ENCODE measurements at places on chromosomes 16 and 17.
A peak's percentile ranks its signal among the peaks of the same experiment; 100 is the strongest.

- DNase-seq: no peak
These were observed 24.0 kb downstream of the LIMD2 start for GRCh38 chr17:63675607-63676546.

DNA sequence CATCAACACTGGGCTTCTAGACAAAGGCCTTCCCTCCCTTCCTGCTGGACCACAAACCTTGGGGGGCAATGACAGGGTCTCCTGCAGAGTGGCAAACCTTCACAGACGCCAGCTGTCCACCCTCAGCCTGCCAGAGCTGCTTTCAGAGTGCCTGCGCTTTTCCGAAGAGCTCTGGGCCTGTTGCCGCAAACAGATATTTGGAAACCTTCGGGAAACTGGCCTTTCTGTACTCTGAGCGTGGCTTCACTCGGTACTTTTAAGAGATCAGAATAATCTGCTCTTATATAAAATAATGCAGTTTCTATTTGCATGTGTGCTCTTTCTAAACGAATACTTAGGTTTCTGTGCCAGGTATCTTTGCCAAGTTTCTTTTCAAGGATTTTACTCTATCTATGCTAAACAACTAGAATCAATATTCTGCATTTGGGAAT lies 152.1 kb upstream of the CHMP6 start:
- no peak for DNase-seq

DNA sequence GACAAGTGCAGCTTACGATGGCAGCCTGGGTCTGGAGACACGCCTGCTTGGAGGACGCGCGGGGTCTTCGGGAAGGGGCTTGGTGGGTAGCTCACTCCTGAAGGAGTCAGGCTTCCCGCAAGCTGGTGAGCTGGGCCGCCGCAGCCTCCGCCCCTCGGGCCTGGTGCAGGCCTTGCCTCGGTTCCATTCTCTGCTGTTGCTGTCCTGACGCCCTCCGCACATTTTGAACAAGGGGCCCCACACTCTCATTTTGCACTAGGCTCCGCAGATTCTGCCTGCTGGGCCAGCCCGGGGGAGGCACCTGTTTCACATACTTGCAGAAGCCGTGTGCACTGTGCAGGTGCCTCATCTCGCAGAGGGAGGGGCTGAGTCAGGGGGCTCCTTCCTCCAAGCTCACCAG lies 31.9 kb upstream of the CBX4 start:
- no peak for DNase-seq

DNA sequence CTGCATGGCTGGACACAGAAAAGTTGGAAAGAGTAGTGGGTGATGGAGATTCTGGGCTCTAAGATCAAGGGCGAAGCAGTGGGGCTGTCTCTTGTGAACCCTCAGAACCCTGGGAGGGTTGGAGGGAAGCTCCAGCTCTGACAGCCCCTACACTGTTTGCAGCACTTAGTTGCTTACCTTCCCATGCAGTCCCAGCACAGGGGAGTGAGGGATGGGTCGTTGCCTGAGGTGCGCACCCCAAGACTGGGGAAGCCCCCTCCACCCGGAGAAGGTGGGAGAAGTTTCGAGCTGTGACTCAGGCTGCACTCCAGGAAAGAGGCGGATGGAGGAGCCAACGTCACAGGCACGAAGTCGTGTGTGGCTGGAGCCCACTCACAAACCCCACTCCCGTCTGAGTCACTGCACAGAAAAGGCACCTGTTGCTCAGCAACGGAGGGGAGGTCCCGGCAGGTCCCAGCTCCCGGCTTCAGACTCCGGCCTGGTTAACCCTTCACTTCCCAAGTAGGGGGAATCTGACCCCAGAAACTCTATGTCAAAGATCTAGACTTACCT lies 60.1 kb downstream of the AIPL1 start:
- peak; percentile 44 for DNase-seq

DNA sequence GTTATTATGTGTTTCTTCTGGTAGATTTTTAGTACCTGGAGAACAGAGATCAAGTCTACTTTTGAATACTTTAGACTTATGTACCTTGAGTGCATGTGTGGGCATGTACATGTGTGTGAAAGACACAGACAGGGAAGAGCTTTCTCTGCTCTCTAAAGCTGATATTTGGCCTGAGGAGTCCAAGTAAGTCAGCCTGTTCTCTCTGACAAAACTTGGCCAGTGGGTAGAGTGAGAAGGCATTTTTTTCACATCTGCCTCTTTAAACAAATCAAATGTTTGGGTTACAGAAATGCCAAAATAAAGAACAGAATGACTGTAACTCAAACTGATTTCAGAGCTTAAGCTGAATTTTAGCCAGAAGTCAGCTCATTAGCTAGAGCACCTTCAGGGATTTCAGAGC lies 309.7 kb upstream of the DYNLRB2 start:
- DNase-seq: no peak

- no peak for DNase-seq
These were observed 2.5 kb downstream of the TUBB3 start for GRCh38 chr16:89925596-89926079.

- DNase-seq: no peak
These were observed 74.0 kb upstream of the HLF start for GRCh38 chr17:55190748-55191147.

DNA sequence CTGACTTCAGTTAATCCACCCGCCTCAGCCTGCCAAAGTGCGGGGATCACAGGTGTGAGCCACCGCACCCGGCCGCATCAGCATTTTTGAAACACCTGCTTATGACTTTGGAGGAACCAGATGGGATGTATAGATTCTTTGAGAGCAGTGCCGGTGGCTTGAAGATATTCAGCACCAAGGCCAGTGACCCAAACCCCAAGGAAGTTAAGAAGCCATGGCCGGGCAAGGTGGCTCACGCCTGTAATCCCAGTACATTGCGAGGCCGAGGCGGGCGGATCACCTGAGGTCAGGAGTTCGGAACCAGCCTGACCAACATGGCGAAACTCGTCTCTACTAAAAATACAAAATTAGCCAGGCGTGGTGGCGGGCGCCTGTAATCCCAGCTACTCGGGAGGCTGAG lies 43.9 kb downstream of the TRARG1 start:
- no peak for DNase-seq

DNA sequence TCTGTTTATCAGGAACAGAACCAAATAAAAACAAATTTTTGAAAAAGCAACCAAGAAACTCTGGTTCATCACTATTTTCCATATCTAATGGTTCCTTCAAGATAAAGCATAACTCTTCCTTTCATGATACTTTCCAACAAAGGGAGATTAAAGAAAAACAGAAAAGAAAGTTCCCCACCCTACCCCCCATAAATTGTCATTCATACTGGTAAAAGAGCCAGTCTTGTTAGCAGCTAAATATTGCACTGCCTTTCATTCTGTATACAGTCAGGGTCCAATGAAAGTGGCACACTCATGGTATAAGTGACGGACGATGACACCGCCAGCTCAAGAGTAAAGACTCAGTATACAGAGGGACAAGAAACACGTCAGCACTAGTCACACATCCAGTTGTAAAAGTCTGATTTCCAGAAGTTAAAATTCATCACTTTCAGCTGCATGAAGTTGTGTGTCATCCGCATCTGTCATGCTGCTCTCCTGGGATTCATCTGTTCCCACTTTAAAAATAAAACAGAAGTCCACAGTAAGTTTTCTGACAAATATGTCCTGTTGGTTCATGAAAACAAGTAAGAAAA lies 68.5 kb downstream of the CDC27 start:
- no peak for DNase-seq

GRCh38 chr16:25689137-25689836 lies 2.5 kb upstream of the HS3ST4 start:
- DNase-seq: no peak

DNA sequence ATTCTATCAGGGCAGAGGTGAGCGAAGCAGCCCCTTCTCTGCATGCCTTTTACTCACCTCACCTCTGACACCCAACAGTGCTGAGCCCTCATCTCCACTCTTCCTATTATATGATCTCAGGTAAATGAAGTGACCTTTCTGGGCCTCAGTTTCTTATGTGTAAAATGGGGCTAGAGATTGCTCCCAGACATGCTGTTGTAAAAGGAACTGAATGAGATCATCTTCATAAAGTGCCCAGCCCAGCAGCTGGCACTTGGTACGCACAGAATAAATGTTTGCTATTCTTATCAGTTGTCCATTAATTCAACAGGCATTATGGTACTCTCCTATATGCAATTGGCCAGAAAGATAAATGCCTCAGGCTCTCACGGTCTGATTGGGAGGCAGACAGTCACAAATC lies 4.5 kb upstream of the GALK1 start:
- no peak for DNase-seq

- DNase-seq: no peak
These were observed 151.2 kb downstream of the CMIP start for GRCh38 chr16:81595629-81596292.

DNA sequence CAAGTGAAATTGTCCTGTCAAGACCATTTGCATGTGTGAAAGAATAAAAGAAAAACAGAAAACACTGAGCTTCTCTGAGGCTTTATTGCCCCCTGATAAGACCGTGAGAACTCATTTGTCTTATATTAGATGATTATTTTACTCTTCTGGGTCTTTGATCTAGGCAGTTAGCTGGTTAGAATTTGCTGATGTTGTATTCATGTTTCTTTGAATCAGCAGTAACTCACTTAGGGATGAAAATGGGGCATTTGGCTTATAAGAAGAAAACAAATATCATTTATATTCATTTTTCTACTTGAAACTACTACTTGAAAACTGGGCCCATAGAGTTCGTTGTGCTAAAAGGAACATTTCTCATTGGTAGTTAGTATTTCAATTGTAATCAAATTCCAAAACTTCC lies 93.1 kb upstream of the RBFOX1 start:
- no peak for DNase-seq

- no peak for DNase-seq
These were observed 49.7 kb downstream of the NTN1 start for GRCh38 chr17:9071016-9071415.

GRCh38 chr16:89576153-89577054 lies 846 bp downstream of the CPNE7 start:
- no peak for DNase-seq

GRCh38 chr16:19844945-19845641 lies 39.6 kb downstream of the GPRC5B start:
- no peak for DNase-seq

- DNase-seq: no peak
These were observed 2.5 kb upstream of the MT1X start for GRCh38 chr16:56679818-56680217.

- DNase-seq: no peak
These were observed 29.1 kb downstream of the DUSP14 start for GRCh38 chr17:37518826-37519225.

GRCh38 chr17:6476076-6476809 lies 32.0 kb downstream of the PIMREG start:
- no peak for DNase-seq

DNA sequence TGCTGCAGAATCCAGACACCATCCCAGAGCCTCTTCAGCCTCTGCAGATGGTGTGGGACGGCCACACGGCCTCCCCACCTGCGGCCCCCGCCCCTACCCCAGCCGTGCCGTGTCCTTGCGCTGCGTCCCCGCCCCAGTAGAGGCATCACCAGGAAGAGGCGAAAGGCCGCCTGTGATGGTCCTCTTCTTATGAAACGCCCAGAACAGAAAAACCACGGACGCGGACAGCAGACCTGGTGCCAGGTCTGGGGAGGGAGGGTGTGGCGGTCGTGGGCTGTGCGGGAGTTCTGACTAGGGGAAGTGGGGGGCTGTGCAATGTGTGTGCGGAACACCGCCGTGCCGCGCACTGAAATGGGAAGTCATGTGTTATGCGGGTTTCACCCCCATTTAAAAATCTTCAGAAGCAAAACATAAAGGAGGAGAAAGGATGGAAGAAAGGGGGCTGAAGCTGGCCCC lies 25.5 kb downstream of the ACSF3 start:
- DNase-seq: no peak

- no peak for DNase-seq
These were observed 57.1 kb downstream of the SPECC1 start for GRCh38 chr17:20066253-20066652.

DNA sequence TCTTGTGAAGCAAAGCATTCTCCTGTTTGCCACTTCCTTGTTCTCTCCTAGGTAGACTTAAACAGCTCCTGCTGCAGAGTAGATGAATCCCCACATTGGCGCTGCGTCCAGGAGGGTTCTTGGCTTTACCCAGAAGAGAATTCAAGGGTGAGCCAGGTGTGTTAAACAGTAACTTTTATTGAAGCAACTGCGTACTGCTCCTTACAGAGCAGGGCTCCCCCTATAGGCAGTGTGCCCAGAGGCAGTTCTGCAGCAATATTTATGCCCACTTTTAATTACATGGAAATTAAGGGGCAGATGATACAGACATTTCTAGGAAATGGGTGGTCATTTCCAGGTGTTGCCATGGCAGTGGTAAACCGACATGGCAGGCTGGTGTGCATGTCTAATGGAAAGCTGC lies 987.6 kb upstream of the RBFOX1 start:
- no peak for DNase-seq

DNA sequence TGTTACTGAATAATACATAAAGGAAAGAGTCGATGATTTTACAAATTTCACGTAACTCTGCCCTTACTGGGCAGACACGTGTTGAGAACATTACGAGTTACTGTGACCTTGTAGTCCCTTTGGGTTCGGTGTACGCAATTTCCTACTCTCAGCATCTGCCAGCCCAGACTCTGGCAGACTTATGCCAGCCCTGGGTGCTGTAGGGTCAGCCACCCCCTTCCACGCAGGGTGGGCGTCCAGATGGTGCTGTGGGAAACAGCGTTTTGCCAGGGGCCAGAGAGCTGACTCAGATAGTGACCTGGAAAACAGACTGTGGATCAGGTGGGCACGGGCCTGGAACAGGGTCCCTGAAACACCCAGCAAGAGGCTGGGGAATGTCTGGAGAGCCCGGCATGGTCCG lies 148.9 kb downstream of the RPTOR start:
- no peak for DNase-seq

GRCh38 chr17:3978421-3979289 lies 14.4 kb upstream of the ATP2A3 start:
- DNase-seq: no peak

- no peak for DNase-seq
These were observed 37.2 kb downstream of the WIPI1 start for GRCh38 chr17:68420065-68420464.

- DNase-seq: no peak
These were observed 54.9 kb downstream of the SIAH1 start for GRCh38 chr16:48330189-48330840.

- DNase-seq: no peak
These were observed 19.6 kb upstream of the PHF12 start for GRCh38 chr17:28970879-28971278.

- no peak for DNase-seq
These were observed 8.0 kb downstream of the AHSP start for GRCh38 chr16:31535737-31536136.

- peak; percentile 41 for DNase-seq
These were observed 541 bp downstream of the GPT2 start for GRCh38 chr16:46884513-46885293.

GRCh38 chr17:59421722-59422121 lies 90.3 kb downstream of the YPEL2 start:
- DNase-seq: no peak

- no peak for DNase-seq
These were observed 4.9 kb downstream of the TRIM65 start for GRCh38 chr17:75891605-75892555.

All from ELF-1 (cell line).